ENCODE measurements at places on chromosomes 16 and 17.

GRCh38 chr16:7321661-7322060 lies 11.0 kb upstream of the RBFOX1 start:
- no peak for DNase-seq

- DNase-seq: no peak
These were observed 173.3 kb downstream of the MRTFB start for GRCh38 chr16:14244196-14245010.

DNA sequence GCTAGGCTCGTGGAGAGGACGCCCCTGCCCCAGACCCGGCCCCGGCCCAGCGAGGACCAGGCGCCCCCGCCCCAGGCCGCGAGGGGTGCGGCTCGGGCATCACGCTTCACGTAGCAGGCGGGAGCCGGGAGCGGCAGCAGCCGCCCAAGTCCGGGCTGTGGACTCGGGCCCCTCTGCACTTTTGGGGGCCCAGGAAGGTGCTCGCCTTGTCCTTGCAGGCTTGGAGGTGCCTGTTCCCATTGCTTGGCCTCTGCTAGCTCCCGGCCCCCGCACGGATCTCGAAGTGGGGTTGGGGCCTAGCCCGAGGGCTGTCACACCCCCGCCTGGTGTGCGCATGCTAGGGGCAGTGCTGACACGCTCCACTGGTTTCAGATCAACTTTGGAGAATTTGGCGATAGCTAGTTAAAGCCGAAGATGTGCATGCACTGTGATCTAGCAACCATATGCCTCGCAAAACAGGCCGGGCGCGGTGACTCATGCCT lies 55.7 kb downstream of the WSB1 start:
- DNase-seq: no peak

DNA sequence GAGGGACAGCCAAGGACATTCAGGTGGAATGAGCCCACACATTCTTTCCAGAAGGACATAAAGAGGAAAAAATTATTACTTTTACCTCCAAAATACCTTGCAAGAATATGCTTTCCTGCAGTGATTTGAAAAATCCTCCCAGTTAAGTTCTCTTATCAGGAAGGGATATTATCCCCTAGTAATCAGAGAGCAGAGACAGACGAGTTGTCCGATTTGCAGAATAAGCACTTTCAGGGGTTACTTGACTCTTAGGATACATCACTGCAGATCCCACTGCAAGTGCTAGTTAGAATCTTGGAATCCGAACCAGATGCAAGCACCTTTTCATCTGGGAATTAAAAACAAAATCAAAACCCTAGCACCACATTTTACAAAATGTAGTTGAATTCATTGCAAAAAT lies 33.6 kb downstream of the FOXL1 start:
- DNase-seq: no peak

GRCh38 chr16:88782454-88783390 lies 2.3 kb downstream of the PIEZO1 start:
- peak; percentile 84 for DNase-seq

DNA sequence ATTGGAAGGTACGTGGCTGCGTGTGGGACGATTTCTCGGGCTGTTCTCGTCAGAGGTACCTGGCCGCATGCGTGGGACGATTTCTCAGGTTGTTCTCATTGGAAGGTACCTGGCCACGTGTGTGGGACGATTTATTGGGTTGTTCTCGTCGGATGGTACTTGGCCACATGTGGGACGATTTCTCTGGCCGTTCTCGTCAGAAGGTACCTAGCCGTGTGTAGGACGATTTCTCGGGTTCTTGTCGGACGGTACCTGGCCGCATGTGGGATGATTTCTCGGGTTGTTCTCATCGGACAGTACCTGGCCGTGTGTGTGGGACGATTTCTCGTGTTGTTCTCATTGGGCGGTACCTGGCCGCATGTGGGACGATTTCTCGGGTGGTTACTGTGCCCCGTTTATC lies 50.1 kb upstream of the GNG13 start:
- no peak for DNase-seq

All from stimulated activated CD8-positive, alpha-beta memory T cell treated with anti-CD3 and anti-CD28 coated beads, Interleukin-4, amount 100 ng/mL, for 48 hours (primary cell).